HT1080 (cell line): ENCODE measurements at places on chromosomes 16 and 17. TPM values are rescaled to one million over a fixed set of nuclear protein-coding genes. Genes with fewer than 3 reads are reported as not detected.

Gene C16orf54
- total RNA-seq = 0.13 and 1.5 TPM in 2 replicates

GRCh38 chr16:5865236-5865635 is 767.6 kb upstream of the EEF2KMT start:
- no peak for DNase-seq

Gene FNDC8
- total RNA-seq = not detected in 2 replicates

GRCh38 chr17:37888881-37889280 is 35.3 kb upstream of the TBC1D3K start:
- no peak for DNase-seq

GRCh38 chr17:38451030-38451839 is 23.0 kb downstream of the ARHGAP23 start:
- peak; percentile 92 for DNase-seq

- DNase-seq = no peak
Measured at GRCh38 chr16:82888591-82889001, 261.8 kb downstream of the CDH13 start.
